Activated CD4-positive, CD25-positive, alpha-beta regulatory T cell treated with anti-CD3 and anti-CD28 coated beads, Interleukin-2, amount 50 U/mL, for 16 hours (primary cell): ENCODE measurements at places on chromosomes 1 and 21.

GRCh38 chr1:57312869-57313268 is 111.0 kb downstream of the DAB1 start:
- DNase-seq: no peak

GRCh38 chr1:66365635-66366034 is 168.3 kb upstream of the SGIP1 start:
- no peak for DNase-seq

- DNase-seq: no peak
These were observed 26.2 kb upstream of the KNCN start for GRCh38 chr1:46577671-46578070.

DNA sequence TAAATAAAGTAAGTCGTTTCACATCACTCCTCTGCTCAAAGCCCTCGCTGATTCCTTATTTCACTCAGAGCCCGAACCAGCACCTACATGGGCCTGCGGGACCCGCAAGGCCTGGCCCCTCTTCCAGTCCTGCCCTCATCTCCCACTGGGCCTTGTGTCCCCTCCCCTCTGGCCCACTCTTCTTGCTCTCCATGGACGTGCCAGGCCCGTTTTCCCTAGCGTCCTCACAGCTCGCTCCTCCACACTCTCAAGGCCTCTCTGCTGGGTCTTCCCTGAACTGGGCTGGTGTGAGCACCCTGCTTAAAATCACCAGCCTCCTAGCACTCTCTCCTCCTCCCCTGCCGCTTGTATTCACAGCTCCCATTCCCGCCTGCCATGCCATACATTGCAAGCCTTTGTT is 237.9 kb downstream of the FOXD2 start:
- DNase-seq: no peak

GRCh38 chr1:41364442-41365319 is 3.4 kb downstream of the FOXO6 start:
- no peak for DNase-seq

DNA sequence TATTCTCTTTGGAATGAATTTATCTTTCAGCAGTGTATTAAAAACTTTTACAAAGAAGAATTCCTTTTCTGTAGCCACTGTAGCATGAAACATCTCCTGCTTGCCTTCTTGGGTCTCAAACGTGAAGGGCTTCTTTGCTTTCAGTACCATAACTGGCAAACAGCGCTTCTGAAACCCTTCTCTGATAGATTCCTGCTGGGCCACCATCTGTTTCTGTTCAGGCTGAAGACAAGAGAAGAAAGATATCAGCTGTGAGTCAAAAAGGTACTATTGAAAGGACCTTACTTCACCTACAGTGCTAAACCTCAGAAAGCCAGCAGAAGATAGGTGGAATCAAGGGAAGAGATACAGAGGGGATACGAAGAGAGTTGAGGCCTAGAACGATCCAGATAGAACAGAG is 10.5 kb downstream of the AIM2 start:
- no peak for DNase-seq

GRCh38 chr1:66351478-66351877 is 182.5 kb upstream of the SGIP1 start:
- no peak for DNase-seq

DNA sequence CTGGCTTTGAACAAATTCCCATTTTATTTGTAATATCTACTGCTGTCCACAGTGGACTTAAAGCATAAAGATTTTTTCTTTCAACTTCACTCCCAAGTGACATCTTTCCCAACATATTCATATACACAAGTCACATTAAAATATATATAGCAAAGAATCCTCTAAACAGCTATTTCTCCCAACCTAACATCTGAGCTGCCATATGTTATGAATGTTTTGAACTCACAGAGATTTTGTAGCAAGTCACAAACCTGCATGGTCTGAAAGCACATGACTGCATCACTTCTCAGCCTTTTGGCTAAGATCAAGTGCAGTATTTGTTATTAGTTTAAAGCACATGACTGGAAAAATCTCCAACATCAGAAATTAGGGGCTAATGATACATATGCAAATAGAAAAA is 7.7 kb upstream of the HFM1 start:
- no peak for DNase-seq

- DNase-seq: no peak
These were observed at the start of gene NCF2 for GRCh38 chr1:183590244-183591191. NCF2 (minus strand) TSS chr1:183590459; CDS start chr1:183590329, 130 bp downstream.

GRCh38 chr1:183804916-183805841 is at the start of gene RGL1:
RGL1 (plus strand) TSS chr1:183805120; CDS start chr1:183805298, 178 bp downstream.
- no peak for DNase-seq

- no peak for DNase-seq
These were observed 16.7 kb downstream of the C1orf174 start for GRCh38 chr1:3883194-3883925.

- DNase-seq: no peak
These were observed 1045.1 kb downstream of the ADGRL2 start for GRCh38 chr1:82845866-82846265.

GRCh38 chr1:231357831-231358354 is 19.8 kb downstream of the SPRTN start:
- no peak for DNase-seq

GRCh38 chr1:41655632-41656031 is 171.1 kb upstream of the EDN2 start:
- no peak for DNase-seq

GRCh38 chr1:109610609-109611307 is 8.7 kb downstream of the GNAT2 start:
- no peak for DNase-seq
